Frontal cortex (tissue), 4 donors: ENCODE measurements at places on chromosomes 4 and X. TPM values are rescaled to one million over a fixed set of nuclear protein-coding genes. Genes with fewer than 3 reads are reported as not detected.

POLA1 gene
- total RNA-seq, result 44.0 TPM

GRCh38 chr4:56226579-56226978, 160.7 kb downstream of the AASDH start:
- no peak for DNase-seq

- DNase-seq, result no peak
Observed at GRCh38 chr4:74098427-74098994, 484 bp downstream of the CXCL2 start.

- DNase-seq, result no peak
Observed at GRCh38 chr4:8817096-8817812, 54.4 kb downstream of the HMX1 start.

NLGN3 gene
- 15.1 TPM for total RNA-seq

- no peak for DNase-seq
Observed at GRCh38 chrX:16966752-16967448, 20.4 kb downstream of the REPS2 start.

DNA sequence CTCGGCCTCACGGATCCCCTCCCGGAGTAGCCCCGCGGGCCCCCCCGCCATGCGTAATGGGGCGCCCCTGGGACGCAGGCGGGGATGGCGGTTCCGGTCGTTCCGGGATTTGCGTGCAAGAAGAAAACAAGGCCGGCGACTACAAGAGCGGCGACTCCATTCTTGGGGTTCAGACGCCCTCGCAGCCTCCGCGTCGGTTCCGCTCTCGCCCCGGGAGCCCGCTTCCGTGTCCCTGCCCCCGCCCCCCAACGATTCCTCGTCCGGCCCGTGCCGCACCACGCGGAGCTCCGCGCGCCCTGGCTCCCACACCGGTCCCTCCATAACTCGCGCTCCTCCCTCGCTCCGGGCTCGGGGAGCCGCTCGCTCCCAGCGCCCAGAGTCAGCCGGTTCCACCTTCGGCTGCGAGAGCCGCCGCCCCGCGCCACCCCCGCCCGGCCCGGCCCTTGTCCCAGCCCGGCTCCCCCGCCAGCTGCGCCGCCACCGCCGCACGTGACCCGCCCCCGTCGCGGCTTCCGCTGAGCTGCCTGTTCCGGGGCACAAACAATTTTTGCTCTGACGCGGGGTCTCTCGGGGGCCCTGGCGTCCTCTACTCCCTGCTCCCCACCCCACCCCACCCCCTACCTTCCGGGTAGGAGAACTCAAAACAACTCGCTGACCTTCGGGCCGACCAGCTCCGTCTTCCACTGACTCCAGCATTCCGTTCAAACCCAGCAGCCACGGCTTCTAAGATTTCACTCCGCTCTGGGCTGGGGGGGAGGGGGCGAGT, 78.8 kb upstream of the BCOR start:
- DNase-seq, result peak; percentile 69

USO1 gene
- 48.9 TPM for total RNA-seq

GRCh38 chr4:141246683-141247429, 26.2 kb downstream of the ZNF330 start:
- no peak for DNase-seq

RTL9 gene
- total RNA-seq, result under 0.01 TPM

DNA sequence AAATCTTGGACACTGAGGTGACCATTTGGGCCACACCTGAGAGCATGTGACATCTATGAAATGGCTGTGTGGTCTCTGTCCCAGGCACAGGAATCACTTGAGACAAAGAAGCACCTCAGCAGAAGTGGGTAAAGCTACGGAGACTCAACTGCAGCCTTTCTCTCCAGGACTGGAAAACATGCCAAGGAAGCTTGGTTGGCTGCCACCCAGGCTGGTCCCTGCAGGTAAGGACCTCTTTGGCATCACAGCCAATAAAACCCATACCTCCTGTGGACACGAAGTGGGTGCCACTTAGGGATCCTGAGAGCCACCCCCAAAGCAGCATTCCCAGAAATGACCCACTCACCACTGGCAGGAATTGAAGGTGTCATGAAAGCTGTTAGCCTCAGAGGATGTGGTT, 74.6 kb downstream of the LEF1 start:
- DNase-seq, result no peak

SNX25 gene
- 55.4 TPM for total RNA-seq

DNA sequence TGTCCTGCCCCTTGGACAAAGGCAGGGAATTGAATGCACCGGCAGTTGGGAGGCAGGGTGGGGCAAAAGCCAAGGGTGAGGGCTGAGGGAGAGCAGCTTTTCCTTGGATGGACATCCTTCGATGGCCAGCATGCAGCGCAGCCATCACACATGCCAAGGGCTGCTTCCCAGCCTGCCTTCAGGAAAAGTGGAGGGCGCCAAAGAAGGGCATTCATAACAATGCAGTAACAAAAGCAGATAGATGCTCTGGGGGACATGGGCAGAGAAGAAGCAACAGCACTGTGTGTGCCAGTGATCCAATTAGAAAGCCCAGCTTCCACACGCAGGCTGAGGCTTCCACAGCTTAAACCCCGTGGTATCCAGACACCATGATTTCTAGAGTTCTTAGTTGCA, 71.5 kb downstream of the TSPAN5 start:
- no peak for DNase-seq

GRCh38 chr4:106679063-106679462, 310.5 kb upstream of the GIMD1 start:
- no peak for DNase-seq

DNA sequence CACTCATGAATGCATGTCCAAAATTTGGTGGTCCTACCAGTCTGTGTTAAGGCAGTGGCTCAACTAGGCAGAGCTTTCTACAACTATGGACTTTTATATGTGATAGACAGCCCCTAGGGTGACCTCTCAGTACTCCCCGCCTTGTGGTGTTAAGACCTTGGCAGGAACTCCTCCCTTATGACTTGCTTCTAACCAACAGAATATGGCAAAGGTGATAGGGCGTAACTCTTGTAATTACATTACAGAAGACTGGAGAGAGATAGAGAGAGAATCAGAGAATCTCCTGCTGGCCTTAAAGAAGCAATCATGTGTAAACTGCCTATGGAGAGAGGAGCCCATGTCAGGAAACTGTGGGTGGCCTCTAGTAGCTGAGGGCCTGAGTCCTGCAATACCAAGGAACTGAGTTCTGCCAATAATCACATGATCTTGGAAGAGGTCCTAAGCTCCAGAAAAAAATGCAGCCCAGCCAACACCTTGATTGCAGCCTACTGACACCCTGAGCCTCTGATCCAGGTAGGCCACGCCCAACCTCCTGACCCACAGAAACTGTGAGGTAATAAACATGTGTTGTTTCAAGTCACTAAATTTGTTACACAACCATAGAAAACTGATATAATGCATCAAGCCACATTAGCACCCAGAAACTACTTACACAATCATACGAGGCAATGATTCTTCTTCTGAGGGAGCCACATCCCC, 68.9 kb downstream of the INPP4B start:
- no peak for DNase-seq

IQCM gene
- not detected for total RNA-seq

DNA sequence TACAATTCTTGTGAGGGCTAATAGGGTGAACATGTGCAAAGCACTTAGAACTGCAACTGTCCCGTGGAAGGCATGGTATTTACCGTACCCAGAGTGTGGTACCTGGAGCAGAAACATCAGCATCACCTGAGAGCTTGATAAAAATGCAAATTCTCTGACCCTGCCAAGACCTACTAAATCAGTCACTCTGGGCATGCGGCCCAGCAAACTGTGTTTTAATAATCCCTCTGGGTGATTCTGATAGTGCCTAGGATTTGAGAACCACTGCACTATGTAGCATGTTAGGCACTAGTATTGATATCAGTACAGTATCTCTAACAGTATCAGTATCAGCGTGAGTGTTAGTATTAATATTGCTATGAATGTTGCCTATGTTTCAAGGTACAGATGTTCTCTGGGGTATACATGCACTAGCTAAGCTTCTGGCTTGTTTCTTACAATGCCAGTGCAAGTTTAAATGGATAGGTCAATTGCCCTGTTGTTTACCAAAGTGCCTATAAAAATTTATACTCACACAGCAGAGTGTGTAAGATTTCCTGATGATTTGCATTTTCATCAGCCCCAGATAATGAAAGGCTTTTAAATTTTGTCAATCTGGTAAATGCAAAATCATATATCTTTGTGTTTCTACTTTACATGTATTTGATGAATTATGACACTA, 354.0 kb downstream of the HS3ST1 start:
- no peak for DNase-seq

DNA sequence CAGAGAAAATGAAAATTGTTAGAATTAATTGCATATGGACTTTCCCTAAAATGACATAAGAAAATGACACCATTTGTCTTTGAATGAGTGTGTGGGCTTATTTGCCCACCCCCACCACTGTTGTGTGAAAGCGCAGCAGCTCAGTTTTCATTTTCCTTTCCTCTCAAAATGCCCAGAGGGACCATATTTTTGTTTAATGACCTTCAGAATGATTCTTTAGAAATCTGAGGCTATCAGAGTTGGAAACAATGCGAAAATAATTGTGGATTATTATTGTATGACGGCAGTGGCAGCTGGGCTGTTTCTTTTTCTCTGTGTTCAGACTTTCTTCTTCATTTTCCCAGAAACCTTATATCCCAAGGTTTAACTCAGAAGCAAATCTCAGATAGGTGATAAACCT, 44.6 kb upstream of the TEX13A start:
- DNase-seq, result no peak

KCNIP4 gene
- 16.7 TPM for total RNA-seq

SFRP2 gene
- 0.82 TPM for total RNA-seq

TIMM17B gene
- 33.8 TPM for total RNA-seq

GK gene
- total RNA-seq, result 10.6 TPM

DNA sequence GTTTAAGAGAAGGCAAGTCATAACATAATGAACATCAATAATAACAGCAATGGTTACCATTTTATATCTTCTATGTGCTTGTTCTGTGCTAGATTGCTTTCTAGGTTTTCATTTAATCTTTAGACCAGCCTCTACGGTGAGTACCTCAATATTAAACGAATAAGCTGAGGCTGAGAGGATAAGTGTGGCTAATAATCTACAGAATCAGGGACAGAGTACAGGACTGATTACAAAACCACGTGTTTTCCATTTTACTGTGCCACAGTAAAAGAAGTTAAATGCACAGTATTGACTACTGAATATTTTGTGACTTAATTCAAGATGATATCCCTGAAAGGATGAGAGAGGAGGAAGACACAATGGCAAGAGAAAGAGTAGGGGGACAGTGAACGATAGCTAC, 56.3 kb downstream of the HUWE1 start:
- no peak for DNase-seq

DNA sequence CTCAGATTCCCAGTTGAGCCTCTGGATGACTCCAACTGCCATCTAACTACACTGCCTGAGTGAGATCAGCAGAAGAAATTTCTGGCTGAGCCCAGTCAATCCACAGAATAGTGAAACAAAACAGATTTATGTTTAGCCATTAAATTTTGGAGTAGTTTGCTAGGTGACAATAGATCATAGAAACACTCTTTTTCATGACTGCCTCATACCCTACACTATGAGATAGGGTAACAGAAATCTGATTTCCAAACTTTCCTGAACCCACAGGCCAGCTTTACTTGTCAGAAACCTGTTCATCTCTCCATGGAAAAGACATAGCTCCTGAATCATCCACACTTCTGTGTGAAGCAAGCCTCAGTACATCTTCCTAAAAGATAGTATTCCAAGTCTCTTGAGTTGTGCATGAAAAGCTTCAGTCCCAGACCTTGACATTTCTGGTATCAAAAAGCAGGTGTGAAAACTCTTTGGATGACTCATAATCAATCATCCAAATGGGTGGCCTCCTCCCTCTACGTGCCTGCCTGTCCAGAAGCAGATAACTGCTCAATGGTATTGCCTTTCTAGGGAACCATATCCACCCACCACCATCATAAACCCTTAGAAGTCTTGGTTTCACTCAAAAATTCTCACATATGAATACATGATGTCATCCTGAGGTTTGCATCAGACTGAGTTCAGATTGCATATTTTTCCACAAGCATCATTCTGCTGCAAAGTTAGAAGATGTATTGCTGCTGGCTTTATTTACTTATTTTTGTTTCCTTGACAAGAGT, 47.5 kb upstream of the RAP2C start:
- no peak for DNase-seq

- DNase-seq, result no peak
Observed at GRCh38 chr4:122747883-122748282, 15.4 kb downstream of the BBS12 start.

- no peak for DNase-seq
Observed at GRCh38 chr4:25913056-25913850, 767 bp upstream of the SMIM20 start.

SUPT20HL1 gene
- not detected for total RNA-seq

DNA sequence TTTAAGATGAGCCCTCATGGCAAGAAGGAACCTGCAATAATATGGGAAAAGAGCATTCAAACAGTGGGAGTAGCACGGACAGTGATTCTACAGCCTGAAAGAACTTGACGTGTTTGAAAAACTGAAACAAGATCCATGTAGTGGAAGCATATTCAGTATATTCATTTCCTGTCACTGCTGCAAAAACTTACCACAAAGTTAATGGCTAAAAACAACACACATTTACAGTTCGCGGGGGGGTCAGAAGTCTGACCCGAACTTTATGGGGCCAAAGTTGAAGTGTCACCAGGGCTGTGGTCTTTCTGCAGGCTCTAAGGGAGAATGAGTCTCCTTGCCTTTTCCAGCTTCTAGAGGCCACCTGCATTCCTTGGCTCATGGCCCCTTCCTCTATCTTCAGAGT, 52.6 kb upstream of the ARX start:
- no peak for DNase-seq

GRCh38 chrX:106875151-106875550, 28.0 kb downstream of the RIPPLY1 start:
- DNase-seq, result no peak

- DNase-seq, result no peak
Observed at GRCh38 chr4:157803845-157804521, 368.8 kb downstream of the GASK1B start.

DNA sequence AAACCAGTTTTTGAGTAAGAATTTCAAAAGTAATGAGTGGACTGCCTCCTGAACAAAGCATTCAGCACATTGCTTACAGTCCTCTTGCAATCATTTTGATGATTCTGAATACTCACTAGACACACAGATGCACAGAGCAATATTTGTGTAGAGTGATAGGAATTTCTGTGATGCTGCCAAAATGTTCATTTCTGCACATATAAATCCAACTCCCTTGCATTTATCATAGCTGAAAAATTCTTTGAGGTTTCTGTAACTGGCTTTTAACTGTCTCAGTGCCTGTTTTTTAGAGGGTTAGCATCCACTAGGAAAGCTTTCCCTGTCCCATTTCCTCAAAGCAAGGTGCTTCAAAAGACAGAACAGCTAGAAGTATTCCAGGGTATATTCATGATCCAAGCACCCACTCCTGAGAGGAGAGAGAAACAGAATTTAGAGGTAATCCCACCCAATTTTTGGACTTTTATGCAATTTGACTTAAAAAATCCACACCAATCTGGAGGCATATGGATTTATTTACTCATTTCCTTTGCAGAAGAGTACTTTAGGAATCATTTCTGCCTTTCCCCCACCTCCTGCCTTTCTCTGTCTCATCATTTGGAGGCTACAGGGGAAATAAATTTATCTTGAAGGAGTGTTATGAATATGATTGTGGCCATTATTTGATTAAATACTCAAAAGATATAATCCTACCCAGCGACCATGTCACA, 234.5 kb upstream of the SLIT2 start:
- DNase-seq, result no peak
